Globus pallidus (tissue), 1 donor: ENCODE measurements at places on chromosomes 2 and 18.

DNA sequence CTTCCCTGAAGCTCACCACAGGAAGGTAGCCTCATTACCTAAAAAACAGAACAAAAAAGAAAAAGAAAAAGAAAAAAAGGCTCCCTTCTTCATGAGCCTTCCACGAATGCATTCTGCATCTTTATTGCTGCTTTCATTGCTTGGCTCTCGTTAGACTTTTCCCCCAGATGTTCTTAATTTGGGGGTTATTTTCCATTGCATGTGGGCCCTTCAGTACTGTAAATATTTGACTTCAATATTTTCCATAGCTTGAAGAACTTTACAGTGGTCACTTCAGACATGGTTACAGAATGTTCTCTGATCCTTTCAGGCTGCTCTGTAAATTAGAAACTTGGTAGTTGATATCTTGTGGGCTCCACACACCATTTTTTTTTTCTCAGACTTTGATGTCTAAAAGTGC, 65.6 kb upstream of the COPS8 start:
- DNase-seq: no peak

- DNase-seq: no peak
These were observed 5.4 kb downstream of the KLHL14 start for GRCh38 chr18:32767400-32767799.

DNA sequence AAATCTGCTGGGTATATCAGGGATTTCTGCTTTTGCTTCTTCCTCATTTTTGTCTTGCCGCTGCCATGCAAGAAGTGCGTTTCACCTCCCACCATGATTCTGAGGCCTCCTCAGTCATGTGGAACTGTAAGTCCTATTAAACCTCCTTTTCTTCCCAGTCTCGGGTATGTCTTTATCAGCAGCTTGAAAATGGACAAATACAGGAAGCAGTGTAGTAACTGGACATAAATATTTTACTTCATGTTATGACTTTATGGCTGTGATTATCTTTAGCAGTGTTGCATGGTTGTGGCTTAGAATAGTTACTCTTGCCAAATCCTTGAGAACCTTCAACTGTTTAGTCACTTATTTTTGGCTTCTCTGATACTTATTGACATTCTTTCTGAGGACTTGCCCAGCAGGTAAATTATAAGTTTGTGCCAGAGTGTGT, 66.2 kb upstream of the DLX2 start:
- no peak for DNase-seq

GRCh38 chr2:169961911-169962310, 134.7 kb downstream of the UBR3 start:
- no peak for DNase-seq

- no peak for DNase-seq
These were observed 65.5 kb downstream of the DGKD start for GRCh38 chr2:233419602-233420391.

DNA sequence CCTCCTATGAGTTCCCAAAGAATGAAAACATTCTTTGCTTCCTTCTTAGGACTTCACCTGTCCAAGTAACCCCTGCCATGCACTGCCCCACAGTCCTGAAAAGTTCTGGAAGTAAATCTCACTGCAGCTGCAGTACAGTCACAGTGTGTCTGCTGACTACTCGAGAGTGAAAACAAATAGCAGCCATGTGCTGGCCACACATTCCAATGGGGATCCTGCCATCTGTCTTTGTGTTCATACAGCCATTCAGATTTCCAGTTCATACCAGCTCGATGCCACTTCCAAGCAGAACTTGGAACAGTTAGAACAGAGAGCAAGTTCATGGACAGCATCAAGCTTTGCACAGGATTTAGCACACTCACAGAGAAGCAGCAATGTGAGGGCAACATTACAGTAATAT, 629.9 kb upstream of the ACVR2A start:
- no peak for DNase-seq

- DNase-seq: no peak
These were observed 1.2 kb downstream of the SFT2D3 start for GRCh38 chr2:127702395-127703009.
